ENCODE measurements at places on chromosomes 16 and 17. TPM values are rescaled to one million over a fixed set of nuclear protein-coding genes. Genes with fewer than 3 reads are reported as not detected.

Gene CDK10
- total RNA-seq = 32.2 TPM

Gene CLEC19A
- not detected for total RNA-seq

Gene CSNK1D
- 76.5 TPM for total RNA-seq

Gene PYY
- not detected for total RNA-seq

Gene PRKAR1A
- 204 TPM for total RNA-seq

Gene MAP3K3
- 132 TPM for total RNA-seq

Gene KCNAB3
- 0.49 TPM for total RNA-seq

Gene FOXC2
- 2.0 TPM for total RNA-seq

Gene CBX8
- 1.5 TPM for total RNA-seq

Gene NTN1
- under 0.01 TPM for total RNA-seq

Gene KRT27
- not detected for total RNA-seq

Gene CCL17
- total RNA-seq = not detected

Gene ASPHD1
- total RNA-seq = 0.63 TPM

Gene SOCS1
- total RNA-seq = 0.50 TPM

Gene AOC3
- total RNA-seq = 0.31 TPM

Gene KRT28
- not detected for total RNA-seq

Gene OSGIN1
- total RNA-seq = 1.1 TPM

Gene ANKS3
- total RNA-seq = 27.1 TPM

Gene CLEC18B
- 0.49 TPM for total RNA-seq

Gene CBX2
- 12.5 TPM for total RNA-seq

Gene TTLL6
- not detected for total RNA-seq

Gene MEOX1
- total RNA-seq = 10.7 TPM

Gene TTYH2
- 0.82 TPM for total RNA-seq

Gene RND2
- total RNA-seq = 0.19 TPM

Gene CCL8
- 0.16 TPM for total RNA-seq

Gene SPATA32
- not detected for total RNA-seq

Gene TNFRSF17
- not detected for total RNA-seq

Gene AXIN1
- 27.1 TPM for total RNA-seq

Gene TUBD1
- total RNA-seq = 12.3 TPM

Gene MT1G
- total RNA-seq = not detected

Gene KRTAP3-3
- total RNA-seq = not detected

Gene DPEP3
- total RNA-seq = not detected

Gene BAIAP3
- total RNA-seq = 3.7 TPM

Gene SCARF1
- total RNA-seq = 99.5 TPM

Gene SOST
- not detected for total RNA-seq

Gene GRB7
- 0.16 TPM for total RNA-seq

Gene TP53TG3
- total RNA-seq = not detected

Gene SRCIN1
- total RNA-seq = not detected

Gene TRPV3
- not detected for total RNA-seq

Gene PRDM7
- total RNA-seq = not detected

Gene SPPL2C
- not detected for total RNA-seq

Gene ARHGAP44
- 0.57 TPM for total RNA-seq

Gene FAM171A2
- 3.6 TPM for total RNA-seq
